ENCODE measurements at places on chromosomes 6 and 20.

- DNase-seq, result no peak
These were observed 85.0 kb upstream of the KCNK16 start for GRCh38 chr6:39407446-39407993.

DNA sequence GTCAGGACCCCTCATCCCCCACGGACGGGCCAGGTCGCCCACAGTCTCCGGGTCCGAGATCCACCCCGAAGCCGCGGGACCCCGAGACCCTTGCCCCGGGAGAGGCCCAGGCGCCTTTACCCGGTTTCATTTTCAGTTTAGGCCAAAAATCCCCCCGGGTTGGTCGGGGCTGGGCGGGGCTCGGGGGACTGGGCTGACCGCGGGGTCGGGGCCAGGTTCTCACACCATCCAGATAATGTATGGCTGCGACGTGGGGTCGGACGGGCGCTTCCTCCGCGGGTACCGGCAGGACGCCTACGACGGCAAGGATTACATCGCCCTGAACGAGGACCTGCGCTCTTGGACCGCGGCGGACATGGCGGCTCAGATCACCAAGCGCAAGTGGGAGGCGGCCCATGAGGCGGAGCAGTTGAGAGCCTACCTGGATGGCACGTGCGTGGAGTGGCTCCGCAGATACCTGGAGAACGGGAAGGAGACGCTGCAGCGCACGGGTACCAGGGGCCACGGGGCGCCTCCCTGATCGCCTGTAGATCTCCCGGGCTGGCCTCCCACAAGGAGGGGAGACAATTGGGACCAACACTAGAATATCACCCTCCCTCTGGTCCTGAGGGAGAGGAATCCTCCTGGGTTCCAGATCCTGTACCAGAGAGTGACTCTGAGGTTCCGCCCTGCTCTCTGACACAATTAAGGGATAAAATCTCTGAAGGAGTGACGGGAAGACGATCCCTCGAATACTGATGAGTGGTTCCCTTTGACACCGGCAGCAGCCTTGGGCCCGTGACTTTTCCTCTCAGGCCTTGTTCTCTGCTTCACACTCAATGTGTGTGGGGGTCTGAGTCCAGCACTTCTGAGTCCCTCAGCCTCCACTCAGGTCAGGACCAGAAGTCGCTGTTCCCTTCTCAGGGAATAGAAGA lies 978 bp downstream of the HLA-A start:
- no peak for DNase-seq

GRCh38 chr6:92047860-92048259 lies 1371.5 kb downstream of the EPHA7 start:
- DNase-seq, result no peak

DNA sequence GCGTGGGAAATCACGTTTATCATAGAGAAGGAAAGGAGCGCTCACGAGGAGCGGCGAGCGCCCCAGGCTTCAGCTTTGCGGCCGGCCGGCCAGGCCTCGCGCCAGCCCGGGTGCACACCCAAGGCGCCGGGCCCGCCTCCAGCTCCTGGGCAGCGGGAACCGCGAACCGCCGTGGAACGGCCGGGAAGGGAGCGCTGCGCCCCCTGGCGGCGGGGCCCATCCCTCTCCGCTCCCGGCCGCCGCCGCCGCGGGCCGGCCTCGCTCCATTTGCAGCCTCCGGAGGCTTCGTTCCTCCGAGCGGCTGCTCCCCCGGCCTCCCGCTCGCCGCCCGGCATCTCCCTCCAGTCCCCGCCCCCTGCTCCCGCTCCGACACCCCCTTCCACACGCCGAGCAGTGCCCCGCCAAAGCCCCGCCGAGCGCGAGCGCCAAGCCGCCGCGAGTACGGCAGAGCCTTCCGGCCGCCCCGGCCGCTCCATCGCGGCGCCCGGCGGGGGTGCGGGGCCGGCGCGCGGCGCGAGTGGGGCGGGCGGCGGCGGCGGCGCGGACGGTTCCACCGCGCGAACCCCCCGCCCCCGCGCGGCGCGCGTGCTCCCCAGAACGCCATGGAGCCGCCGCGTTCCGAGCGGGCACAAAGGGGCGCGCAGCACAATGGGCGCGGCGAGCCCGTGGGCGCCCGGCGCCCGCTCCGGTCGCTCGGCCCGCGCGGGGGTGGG lies 946 bp downstream of the BEND3 start:
- DNase-seq, result peak; percentile 99

DNA sequence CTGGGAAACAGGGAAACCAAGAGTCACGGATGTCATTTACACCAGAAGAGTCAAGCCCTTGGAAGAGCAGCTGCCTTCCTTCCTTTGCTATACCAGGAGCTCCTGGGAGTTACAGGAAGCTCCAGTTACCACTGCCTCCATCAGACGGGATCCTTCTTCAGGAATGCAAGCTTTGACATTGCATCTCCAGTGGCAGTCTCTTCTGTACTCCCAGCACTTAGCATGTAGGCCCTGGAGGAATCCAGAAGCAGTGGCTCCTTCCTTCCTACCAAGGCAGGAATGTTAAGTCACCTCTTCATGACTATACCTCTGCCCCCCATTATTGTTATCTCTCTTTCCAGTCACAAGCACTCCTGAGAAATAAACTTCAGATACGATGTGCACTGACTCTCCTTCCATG lies 836.0 kb downstream of the MAFB start:
- DNase-seq, result peak; percentile 78

DNA sequence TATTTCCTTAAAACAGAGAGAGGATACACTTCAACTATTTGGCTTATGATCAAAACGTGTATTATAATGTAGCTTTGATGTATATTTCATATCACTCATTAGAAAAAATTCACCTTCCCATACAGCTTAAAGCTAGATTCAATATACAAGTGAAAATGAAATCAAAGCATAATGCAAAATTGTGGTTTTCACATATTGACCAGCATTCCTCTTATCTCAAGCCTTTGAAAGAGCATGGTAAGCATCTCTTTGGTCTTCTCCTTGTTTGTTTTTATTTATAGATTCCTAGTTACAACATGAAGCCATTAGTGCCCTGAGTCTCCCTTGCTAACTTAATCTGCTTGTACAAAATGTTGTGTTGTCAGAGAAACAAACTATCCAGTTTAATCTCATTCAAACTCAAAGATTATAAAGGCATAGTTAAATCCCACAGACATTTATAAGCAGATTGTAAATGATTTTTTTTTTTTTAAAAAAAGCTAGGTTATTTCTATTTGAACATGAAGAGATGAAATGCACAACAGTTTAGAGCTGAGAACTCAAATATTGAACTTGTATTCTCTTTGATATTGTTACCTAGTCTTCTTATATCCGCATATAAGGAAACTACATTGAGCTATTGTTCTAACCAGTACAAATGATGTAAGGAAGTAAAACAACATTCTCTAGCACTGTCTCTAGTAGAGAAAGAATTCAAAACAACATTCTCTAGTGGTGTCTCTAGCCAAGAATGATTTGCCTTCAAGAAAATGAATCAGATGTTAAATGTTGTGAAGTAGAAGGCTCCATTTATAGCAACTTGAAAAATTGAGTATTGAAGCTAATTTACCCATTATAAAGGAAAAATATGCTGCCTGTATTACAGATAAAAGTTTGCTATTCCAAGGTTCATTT lies 31.2 kb upstream of the SMIM28 start:
- no peak for DNase-seq

- peak; percentile 30 for DNase-seq
These were observed 276.3 kb downstream of the BCKDHB start for GRCh38 chr6:80382811-80383210.

GRCh38 chr6:47310131-47310480 lies 401 bp upstream of the TNFRSF21 start:
- DNase-seq, result no peak

GRCh38 chr6:31690231-31691077 lies 9.6 kb upstream of the LY6G5C start:
- DNase-seq, result no peak

- no peak for DNase-seq
These were observed 58.1 kb downstream of the NUS1 start for GRCh38 chr6:117733341-117733740.

- DNase-seq, result peak; percentile 76
These were observed 14.2 kb downstream of the MMP24OS start for GRCh38 chr20:35263532-35264341.

DNA sequence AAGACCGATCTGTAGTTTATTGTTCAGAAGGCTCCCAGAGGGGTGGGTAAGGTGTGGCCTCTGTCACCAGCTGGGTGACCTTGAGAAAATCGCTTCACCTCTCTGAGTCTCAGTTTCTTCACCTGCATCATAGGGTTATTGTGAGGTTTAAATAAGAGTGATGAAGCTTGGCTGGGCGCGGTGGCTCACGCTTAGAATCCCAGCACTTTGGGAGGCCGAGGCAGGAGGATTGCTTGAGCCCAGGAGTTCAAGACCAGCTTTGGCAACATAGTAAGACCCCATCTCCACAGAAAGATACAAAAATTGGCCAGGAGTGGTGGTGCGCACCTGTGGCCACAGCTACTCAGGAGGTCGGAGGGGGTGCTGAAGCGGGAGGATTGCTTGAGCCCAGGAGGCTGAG lies 36.0 kb downstream of the VSTM2L start:
- DNase-seq, result peak; percentile 23

GRCh38 chr6:134676307-134677281 lies 273.3 kb downstream of the ALDH8A1 start:
- no peak for DNase-seq

GRCh38 chr6:54074578-54075195 lies 36.6 kb upstream of the MLIP start:
- DNase-seq, result peak; percentile 6

DNA sequence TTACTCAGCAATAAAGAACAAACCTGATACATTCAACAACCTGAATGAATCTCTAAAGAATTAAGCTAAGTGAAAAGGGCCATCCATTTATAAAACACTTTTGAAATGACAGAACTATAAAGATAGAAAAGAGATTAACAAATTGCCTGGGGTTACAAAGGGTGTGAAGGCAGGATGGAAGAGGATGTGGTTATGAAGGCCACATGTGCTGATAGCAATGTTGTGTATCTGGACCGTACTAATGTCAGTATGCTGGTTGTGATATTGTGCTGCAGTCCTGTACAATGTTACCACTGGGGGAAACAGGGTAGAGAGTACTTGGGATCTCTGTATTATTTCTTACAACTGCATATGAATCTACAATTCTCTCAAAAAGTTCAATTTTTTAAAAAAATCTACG lies 36.4 kb downstream of the ELOVL5 start:
- no peak for DNase-seq

DNA sequence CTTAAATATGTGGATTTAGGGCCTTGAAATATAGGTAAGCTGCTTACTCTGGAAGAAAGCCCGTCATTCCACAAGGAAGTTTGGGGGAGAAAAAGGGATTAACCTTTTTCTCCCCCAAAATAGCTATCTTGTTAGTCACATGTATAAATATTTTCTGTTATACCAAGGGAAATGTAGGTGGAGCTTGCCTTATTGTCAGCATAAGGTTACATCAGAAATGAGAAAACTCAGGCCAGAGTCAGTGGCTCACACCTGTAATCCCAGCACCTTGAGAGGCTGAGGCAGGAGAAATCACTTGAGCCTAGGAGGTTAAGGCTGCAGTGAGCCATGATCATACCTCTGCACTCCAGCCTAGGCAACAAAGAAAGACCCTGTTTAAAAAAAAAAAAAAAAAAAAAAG lies 129.9 kb downstream of the LRFN2 start:
- no peak for DNase-seq

DNA sequence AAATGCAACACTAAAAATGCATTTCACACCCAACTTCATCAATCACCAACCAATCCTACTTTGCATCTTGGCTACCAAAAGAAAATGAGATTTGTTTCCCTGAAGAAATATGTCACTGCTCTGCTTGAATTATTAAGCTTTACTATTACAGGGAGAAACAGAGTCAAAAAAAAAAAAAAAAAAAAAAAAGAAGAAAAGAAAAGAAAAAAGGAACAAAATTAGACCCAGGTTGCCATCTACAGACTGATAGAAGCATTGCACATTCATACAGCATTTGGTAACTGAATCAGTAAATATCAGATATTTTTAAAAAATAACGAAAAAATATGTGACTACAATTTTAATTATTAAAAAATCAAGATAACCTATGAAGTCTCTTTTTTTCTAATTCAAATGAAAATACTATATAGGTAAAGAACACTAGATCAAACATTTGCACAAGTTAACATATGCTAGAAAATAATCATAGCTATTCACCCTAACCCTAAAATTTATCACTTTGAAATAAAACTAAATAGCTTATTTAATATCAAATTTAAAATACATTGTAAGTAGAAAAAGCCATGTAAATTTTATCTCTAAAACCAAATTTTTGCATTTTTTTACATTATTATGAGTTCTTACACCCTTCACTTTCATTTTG lies 83.3 kb downstream of the DCDC2 start:
- DNase-seq, result no peak

- DNase-seq, result peak; percentile 91
These were observed 93.6 kb downstream of the NCR2 start for GRCh38 chr6:41428996-41429421.

DNA sequence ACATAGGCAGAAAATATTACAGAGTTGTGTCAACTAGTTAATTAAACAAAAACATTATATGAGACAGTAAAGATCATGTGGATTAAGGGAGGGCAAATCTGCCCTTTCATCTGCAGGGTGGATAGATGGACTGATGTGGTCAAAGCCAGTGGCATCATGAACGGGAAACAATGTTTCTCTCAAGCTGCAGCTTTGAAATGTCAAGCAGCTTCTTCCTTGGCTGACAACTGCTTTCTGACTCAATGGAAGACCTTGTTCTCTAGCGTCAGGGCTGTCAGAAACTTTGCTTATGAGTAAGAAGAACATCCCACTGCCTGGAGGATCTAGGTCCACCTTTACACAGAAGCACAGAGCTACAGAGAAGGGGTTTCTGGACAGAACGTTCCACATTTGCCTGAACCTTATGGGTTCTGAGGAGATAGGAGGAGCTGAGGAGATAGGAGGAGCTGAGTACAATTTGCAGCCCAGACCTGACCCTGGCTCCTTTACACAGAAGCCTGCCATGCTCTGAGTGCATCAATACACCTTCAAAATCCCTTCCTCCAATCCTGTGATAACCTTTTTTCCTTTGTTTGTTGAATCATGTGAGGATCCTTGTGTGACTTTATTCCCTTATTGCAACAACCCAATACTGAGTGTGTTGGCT lies 6.1 kb downstream of the CST5 start:
- DNase-seq, result no peak

DNA sequence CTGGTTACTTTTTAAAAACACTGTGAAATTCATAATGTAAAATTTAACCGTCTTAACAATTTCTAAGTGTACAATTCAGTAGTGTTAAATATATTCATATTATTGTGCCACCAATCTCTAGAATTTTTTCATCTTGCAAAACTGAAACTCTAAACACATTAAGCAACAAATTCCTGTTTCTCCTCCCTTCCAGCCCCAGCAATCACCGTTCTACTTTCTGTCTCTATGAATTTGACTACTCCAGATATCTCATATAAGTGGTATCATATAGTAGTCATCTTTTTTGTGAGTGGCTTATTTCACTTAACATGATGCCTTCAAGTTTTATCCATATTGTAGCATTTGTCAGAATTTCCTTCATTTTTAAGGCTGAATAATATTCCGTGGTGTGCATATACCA lies 44.7 kb downstream of the RSPH3 start:
- DNase-seq, result no peak

DNA sequence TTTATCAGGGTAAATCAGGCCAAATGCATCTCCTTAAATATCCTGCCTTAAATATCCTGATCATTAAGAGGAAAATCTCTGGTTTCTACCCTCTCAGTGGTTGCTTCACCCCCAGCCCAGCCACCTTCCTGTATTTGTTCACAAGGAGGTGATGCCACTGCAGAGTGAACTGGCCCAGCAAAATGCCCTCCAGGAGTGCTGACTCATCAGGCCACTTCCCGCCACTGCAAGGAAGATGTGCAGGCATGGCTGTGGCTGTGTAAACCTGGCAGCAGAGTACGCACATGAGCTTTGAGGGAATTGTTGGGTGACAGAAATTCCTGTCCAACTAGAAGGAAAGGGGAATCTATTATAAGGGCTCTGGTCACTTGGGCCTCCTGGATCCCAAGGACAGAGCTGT lies 13.8 kb downstream of the NQO2 start:
- peak; percentile 22 for DNase-seq

All from osteoblast (primary cell).